ENCODE measurements at places on chromosomes 2 and 18.

GRCh38 chr2:1605102-1606045 is 138.9 kb downstream of the PXDN start:
- DNase-seq = no peak

GRCh38 chr2:237669628-237670392 is 42.4 kb downstream of the LRRFIP1 start:
- DNase-seq = no peak

DNA sequence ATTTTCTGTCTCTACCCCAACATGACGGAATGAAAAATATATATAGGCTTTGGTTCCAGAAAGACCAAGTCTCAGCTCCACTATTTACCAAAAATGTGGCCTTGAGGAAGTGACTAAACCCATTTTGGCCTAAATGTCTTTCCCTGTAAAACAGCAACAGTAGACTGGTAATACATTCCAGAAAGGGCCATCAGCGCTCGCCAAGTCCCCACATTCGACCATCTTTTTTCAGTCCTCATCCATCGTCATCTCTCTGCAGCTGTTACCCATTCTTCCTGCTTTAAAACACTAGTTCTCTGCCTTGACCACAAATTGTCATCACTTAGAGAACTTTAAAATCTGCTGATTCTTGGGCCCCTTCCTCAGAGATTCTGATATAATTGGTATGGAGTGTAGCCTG is 183.8 kb upstream of the CTAGE1 start:
- DNase-seq = no peak

- DNase-seq = no peak
Observed at GRCh38 chr2:191845876-191846514, 893 bp downstream of the CAVIN2 start.

GRCh38 chr18:8904316-8904715 is 198.2 kb upstream of the NDUFV2 start:
- no peak for DNase-seq

- DNase-seq = no peak
Observed at GRCh38 chr18:6044773-6045172, 149.5 kb upstream of the TMEM200C start.

DNA sequence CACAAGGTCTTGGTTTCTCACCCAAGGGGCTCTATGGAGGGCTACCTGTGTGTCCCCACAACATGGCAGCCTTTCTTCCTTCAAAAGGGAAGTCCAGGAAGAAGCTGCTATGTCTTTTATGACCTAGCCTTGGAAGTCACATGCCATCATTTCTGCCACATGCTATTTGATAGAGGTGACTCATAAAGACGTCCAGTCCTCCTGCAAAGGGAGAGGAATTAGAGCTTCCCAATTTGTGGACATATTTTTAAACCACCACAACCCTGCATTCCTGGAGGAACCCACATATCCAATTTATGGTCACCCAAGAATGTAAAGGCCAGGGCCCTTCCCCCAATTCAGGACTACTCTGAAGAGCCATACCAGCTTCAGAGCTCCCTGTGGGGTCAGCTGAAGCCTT is 246.2 kb downstream of the CYP26B1 start:
- no peak for DNase-seq

- DNase-seq = no peak
Observed at GRCh38 chr2:157923598-157924217, 47.6 kb upstream of the ACVR1 start.

- DNase-seq = no peak
Observed at GRCh38 chr2:38751596-38752410, 642 bp upstream of the SRSF7 start.

DNA sequence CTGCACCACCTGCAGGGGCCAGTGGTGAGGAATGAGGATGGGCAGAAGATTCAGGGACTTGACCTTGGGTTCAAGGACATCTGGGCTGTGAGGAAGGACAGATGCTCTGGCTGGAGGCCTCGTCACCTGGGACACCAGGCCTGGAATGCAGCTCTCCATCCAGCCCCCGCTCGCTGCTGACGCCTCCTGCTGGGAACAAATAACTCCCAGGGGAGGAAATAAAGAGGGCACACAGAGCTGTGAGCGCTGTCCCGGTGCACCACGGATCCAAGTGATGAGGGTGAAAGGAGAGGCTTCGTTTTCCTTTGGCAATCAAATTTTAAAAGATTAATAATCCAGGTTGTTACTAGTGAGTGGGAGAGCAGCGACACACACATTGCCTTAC is 368.0 kb upstream of the MYT1L start:
- no peak for DNase-seq

DNA sequence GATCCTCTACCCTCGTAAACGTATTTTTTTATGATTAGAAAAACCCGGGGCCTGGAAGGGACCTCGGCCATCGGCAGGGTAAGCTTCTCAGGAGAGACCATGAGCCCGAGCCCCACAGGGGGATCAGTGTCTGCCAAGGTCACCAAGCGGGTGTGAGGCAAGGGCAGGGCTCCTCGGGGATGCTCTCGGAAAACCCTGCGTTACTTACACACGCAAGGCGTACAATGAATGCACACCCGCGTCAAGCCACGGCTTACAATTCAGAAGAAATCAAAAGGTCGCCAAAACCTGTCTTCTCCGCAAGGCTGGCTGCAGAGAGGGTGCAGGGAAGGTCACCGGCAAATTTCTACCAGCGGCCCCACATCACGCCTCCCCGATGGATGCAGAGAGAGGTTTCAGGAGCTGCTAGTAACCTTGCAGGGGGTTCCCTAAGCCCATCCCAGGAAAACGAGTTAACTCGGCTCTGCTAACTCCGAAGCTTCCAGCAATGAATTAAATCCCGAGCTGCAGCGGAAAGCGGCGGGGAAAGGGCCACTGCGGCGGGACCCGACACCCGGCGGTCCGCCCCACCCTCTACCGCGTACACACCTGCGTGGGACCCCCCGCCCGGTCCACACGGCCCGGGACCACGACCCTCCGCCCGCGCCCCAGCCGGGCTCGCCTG is 638 bp downstream of the ST3GAL5 start:
- peak; percentile 59 for DNase-seq

GRCh38 chr2:95174031-95174542 is 8.5 kb downstream of the ZNF2 start:
- no peak for DNase-seq

DNA sequence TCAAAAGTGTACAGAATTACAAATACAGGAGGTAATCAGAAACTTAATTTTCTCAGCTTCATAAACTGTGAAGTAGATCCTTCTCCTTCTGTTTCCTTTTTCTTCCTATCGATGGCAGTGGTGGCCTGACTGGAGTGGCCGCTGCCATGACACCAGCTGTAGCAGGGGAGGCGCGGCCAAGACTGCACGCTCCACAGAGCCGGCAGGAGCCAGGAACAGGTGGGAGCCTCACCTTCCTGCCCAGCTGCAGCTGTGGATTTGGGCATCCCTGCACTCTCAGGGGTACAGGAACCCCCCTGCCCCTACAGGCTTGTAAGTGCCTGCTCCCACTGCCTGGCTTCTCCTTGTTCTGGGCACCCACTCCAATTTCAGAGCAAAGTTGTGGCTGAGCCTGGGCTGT is 76.1 kb downstream of the EPB41L3 start:
- no peak for DNase-seq

DNA sequence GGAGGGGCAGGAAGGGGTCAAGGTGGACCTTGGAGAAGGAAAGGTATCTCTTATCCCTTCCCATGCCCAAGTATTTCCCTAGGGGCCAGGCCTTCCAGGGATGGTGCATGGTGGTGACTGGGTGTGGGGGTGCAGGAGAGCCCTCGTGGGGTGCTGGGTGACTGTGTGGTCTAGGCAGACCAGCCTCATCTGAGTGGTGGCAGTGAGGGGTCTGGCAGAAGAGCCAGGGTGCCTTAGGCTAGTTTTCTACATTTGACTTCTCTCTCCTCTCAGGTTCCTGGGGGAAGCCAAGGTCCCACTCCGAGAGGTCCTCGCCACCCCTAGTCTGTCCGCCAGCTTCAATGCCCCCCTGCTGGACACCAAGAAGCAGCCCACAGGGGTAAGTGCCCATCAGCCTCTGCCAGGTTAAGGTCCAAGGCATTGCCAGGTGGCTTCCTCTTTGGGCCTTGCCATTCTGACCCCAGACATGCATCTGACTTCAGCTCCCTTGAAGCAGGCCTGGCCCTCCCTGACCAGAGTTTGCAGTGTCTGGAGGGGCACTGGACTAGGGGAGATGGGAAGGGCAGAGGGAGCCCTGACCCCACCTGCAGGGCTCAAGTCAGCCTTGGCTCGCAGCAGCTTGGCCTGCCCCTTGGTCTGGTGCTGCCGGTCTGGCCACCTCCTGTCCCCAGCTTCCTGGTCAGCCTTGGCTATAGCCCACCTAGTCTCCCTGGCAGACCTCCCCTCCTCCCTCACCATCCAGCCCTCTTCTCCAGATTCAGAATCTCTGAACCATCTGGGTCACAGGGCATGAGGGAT is 49.8 kb downstream of the DYSF start:
- DNase-seq = no peak

GRCh38 chr2:130834091-130834930 is 2.4 kb upstream of the ARHGEF4 start:
- no peak for DNase-seq

- no peak for DNase-seq
Observed at GRCh38 chr2:71240794-71241193, 13.9 kb upstream of the PAIP2B start.

All from amygdala (tissue), 56 donors.